ENCODE measurements at places on chromosomes 1 and 21.
A peak's percentile ranks its signal among the peaks of the same experiment; 100 is the strongest.

GRCh38 chr1:32351399-32352238 lies 10.7 kb downstream of the FAM229A start:
- peak; percentile 96 for DNase-seq

DNA sequence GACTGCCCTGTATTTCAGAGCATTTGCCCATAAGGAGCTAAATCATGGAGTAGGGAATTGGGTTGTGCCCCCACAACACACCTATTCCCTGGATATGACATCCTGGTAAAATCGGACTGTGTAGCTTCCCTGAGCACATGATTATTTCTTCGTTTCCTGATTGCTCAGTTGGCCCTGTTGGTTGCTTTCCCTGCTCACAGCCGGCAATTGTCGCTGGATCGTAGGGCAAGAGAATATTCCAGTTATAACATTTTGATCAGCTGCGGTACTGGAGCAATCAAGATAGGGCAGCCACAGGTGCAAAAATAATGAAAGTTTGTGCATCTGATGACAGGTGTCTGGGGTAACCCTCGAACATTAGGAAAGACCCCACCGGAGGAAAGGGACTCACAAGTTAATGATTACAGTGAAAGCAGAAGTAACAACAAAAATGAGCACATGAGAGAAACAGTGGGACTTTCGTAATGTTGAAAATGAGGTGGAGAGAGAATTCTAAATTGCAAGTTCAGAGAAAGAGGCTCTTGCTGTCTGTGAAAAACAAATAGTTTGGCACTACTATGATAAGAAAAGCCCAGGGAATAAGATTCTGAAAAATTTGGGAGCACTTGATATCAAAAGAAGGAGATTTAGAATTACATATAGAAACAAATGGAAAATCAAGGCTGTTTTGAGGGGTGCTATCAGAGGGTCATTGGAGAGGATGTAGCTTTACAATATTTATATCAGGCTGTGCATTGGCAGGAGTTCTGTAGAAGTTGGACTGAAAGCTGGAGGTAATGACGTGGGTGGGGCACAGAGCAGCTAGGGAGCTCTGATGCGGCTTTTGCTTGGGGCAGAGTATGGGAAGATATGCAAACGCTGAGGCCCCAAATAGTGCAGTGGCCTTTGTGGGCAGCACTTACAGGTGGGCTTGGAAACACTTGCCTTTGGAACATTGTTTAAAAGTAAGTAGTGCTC lies at the start of gene MAB21L3:
Gene MAB21L3 (plus strand): TSS at position 833 of the 957 bp plus-strand sequence. CDS start 1,217 bp downstream, outside the sequence.
- no peak for DNase-seq

DNA sequence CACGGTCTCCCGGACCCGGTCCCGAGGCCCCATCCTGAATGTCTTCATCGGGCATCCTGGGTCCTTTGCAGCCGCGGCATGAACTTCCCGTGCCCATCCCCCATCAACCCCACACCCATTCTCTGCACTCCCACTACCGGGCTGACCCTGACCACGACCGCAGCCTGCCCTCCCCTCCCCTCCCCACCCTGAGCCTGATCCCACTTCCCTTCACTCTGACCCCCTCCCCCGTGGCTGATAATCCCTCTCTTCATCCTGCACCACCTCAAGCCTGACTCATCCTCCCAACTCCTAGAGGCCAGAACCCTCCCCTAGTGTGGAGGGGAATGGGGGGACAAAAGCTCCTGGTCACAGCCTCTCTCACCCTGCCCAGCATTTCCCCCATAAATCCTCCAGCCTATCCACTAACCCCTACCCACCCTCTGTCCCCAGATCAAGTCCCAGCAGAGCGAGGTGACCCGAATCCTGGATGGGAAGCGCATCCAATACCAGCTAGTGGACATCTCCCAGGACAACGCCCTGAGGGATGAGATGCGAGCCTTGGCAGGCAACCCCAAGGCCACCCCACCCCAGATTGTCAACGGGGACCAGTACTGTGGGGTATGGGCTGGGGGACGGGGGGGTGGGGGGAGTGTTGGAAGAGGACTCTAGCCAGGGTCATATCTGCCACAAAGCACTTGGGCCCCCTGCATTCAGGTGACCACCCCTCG lies 602 bp downstream of the SH3BGRL3 start:
- DNase-seq, result peak; percentile 76

- no peak for DNase-seq
Measured at GRCh38 chr1:185735701-185736064, 1.5 kb downstream of the HMCN1 start.

- DNase-seq, result no peak
Measured at GRCh38 chr21:44314561-44314960, 14.7 kb downstream of the PFKL start.

GRCh38 chr1:89351597-89352311 lies 12.1 kb upstream of the GBP6 start:
- no peak for DNase-seq

GRCh38 chr1:33170351-33171274 lies 11.2 kb downstream of the TRIM62 start:
- no peak for DNase-seq
